NCI-H1417 treated with DMSO at 0.1 percent for 48 hours (cell line): ENCODE measurements at places on chromosomes 4 and X.

DNA sequence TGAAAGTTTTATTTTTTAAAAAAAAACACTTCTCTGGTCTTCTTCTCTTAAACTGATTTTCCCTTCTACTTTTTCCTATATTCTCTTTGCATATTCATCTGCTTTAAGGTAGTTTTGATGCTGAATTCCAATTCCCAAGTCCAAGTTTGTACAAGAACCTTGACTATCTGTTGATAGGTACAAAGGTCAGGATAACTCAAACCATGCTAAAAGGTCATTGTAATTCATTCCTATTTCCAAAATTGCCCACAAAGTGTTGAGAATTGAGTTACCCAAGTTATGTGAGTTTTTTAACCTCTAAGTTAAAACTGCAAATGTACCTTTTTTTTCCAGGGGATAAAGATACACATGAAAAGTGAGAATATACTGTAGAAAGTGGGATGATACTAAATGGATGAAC, 46.1 kb upstream of the TMEM192 start:
- no peak for DNase-seq

DNA sequence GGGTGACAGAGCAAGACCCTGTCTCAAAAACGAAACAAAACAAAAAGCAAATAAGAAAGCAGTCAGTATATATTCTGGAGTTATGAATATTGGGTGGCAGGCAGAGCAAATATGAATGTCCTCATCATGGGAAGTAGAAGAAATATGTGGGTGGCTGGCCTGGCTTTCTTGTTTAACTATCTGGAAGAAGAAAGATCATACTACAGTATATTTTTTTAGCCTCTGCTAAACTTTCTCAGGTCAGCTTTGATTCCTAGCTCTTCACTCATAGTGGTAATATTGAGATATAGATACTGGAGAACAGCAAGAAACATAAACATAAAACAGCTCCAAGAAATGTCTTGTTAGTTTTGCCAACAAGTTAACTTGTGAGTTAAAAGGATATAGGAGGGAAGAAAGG, 192.5 kb downstream of the SOWAHB start:
- DNase-seq: no peak

DNA sequence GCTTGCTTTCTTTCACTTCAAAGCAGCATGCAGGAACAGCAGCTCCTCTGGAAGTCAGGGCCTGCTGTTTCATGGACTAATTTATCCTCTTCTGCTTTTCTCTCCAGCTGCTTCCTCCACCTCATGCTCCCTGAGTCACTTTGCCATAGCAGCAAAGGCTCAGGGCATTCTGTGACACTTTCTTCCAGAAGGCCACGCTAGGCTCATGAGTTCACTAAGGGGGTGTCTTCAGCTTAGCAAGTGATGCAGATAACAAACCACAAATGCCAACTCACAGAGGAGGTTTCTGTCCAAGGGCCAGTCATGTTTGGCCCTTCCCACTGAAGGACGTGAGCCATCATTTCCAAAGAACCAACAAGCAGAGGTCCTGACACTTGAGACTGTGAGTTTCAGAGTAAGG, 200.2 kb downstream of the ADGRA3 start:
- no peak for DNase-seq

DNA sequence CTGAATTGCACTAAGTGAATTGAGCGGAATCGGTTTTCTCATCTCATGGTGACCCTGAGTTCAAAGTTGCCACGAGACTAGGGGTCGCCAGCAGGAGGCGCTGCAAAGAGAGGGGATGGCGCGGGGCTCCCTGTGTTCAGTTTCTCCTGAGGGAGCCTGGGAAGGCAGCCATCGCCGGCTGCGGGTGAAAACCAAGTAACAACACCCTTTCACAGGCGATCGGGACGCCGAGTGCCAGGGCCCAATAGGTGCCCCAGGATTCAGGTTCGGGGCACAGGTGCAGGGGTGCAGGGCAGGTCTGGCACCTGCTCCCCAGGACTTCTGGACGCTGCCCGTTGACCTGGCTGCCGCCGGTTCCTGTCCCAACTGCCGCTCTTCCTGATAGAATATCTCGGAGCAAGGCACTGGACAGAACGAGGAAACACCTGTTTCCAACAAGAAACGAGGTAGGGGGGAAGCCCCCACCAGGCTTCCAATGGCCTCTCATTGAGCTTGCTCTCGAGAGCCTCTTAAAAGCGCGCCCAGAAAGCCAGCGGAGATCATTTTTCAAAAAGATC, 1.1 kb upstream of the FGF16 start:
- DNase-seq: no peak

- no peak for DNase-seq
These were observed 44.5 kb upstream of the BTC start for GRCh38 chr4:74838746-74839370.

- no peak for DNase-seq
These were observed 702 bp downstream of the MMGT1 start for GRCh38 chrX:135973025-135973547.

- no peak for DNase-seq
These were observed 78.8 kb downstream of the TET2 start for GRCh38 chr4:105225500-105225899.

DNA sequence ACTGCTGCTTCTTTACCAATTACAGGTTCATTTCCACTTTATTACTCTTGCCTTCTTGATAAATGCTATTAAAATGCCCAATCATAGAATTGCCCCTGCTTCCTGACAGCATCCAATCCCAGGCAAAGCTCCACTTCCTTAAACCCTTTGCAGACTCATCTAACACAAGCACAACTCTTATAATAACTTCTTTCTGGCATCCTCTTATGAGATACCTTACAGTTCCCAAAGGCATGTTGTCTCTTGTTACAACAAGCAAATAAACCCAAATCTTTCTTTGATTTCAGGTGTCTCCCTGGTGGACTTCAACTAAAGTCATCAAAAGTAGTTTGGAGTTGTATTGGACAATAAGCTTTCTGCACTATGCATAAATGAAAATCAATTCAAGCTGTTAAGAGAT, 22.5 kb upstream of the ADH7 start:
- no peak for DNase-seq

- DNase-seq: no peak
These were observed 98.5 kb upstream of the MAGEB16 start for GRCh38 chrX:35699642-35700041.

DNA sequence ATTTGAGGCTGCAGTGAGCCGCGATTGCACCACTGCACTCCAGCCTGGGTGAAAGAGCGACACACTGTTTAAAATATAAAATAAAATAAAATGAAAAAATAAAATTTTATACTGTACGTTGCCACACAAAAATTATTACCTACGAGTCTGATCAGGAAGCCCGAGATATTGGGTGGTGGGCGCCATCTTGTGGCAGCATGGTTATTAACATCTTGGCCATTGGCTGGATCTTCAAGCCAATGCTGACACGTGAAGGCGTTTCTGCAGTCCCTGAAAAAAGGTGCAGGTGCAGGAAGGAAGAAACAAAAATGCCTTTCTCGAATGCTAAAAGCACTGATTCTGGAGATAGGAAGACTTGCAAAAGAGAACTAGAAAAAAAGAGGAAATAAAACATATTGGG, 4.9 kb upstream of the TLR8 start:
- DNase-seq: peak; percentile 28
